ENCODE measurements at places on chromosomes 3 and 15.
A peak's percentile ranks its signal among the peaks of the same experiment; 100 is the strongest.

DNA sequence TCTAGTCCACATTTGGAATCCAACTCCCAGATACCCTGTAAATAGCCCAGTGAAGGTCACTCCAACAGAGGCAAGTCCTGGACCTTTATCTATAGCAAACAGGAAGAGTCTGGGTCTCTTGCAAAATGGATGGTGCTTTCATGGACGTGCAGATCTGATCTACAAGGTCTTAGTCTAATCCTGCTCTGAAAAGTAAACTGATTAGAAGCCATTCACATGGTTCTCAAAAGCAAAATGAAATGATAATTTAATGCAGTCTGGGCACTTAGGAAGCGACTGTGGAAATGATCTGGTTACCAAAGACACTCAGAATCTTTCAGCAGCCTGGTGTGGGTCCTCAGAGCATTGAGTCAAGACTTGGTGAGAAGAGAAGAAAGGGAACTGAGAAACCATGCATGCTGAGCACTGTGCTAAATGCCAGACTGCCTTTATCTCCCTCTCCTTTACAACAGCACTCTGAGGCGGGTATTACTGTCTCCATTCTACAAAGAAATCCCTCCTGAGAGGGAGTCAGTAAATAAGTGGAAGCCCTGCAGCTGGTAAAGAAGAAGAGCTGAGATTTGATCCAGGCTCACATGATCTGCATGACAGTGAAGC lies 29.0 kb downstream of the AQP9 start:
- no peak for DNase-seq

GRCh38 chr3:74328435-74328834 lies 286.0 kb downstream of the CNTN3 start:
- DNase-seq, result peak; percentile 0

DNA sequence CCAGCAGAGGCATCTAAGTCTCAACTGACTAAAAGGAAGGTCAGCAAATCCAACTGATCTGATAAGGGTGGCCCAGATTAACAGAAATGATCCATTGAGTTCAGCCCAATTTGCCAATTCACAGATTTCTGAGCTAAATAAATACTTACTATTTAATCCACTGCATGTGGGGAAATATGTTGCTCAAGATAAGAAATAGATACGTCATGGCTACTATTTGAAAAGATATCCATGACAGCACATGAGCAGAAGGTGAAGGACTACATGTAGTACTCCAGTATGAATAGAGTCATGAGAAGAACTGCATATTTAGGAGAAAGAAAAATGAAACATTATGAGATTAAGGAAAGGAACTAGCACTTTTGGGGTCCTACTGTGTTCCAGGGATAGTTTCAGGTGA lies 332.4 kb downstream of the ARPP21 start:
- no peak for DNase-seq

GRCh38 chr3:69650066-69650419 lies 89.2 kb upstream of the MITF start:
- no peak for DNase-seq

- DNase-seq, result no peak
These were observed 236.9 kb upstream of the BHLHE40 start for GRCh38 chr3:4742359-4742758.

GRCh38 chr15:39592500-39592899 lies 11.6 kb downstream of the THBS1 start:
- DNase-seq, result peak; percentile 33

GRCh38 chr15:64938192-64938591 lies 26.5 kb downstream of the ANKDD1A start:
- peak; percentile 93 for DNase-seq

- DNase-seq, result no peak
These were observed 976.0 kb downstream of the ROBO1 start for GRCh38 chr3:78791753-78792152.

DNA sequence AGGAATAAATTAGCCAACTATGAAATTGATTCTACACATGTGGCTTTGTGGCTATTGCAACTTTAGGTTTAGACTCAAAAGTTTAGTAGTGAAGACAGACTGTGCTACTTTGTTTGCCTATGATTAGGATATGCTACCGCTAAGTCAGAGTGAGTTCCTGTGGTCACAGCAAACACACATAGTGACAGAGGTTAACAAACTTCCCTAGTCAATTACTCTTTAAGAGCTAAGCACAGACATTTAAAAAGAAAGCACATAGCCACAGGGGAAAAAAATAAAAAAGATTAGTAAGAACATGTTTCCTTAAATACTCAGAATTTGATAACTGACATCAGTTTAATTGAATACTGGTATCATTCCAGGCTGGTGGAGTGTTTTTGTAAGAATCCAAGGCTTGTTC lies 207.1 kb downstream of the GBE1 start:
- no peak for DNase-seq

DNA sequence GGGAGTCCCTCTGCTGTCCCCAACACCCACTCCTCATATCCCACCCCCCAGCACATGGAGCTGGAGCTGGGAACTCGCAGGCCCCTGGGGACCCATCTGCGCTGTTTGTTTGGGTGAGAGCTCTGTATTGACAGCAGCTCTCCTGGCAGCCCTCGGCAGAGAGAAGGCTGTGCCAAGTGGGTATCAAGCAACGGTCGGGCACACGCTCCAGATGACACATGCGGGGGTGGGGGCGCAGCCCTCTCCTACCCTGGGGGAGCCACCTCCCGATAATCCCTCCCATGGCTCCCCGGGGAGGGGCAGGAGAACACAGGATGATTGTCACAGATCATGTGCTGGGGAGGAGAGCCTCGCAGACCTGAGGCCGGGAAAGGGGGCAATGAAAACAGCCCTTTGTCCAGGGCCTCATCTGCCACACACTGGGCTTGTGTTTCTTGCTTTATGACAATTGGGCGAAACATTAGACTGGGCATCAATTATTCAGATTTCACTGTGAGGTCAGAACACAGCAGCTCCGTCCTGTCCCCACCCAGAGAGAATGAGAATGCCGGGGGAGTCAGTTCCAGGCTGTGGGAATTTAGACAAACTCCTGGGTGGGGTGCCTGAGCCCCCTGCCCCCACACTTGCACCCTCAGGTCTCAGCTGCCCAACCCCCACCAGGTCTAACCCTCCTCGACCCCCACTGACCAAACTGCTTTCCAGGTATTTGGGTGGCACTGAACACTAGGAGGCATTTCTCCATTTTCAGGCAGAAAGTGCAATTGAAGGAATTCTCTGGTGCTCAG lies 46.4 kb upstream of the KLF13 start:
- no peak for DNase-seq

- DNase-seq, result peak; percentile 47
These were observed 311.4 kb downstream of the TBC1D5 start for GRCh38 chr3:17431004-17431403.

DNA sequence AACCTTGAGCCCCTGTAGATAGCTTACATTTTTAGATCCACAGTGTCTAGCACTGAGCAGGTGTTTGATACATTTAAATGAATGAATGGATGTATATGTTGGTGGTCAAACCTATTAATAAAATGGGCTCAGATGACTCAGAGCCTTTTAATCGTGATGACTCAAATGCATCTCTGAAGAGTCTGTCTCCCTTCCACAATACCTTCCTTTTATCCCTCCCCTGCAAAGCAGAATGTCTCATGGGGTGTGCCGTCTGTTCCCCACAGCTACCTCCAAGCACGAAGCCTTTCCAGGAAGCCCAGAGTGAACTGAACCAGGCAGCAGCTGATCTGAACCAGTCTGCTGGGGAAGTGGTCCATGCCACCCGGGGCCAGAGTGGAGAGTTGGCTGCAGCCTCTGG lies 303.5 kb upstream of the TPM1 start:
- no peak for DNase-seq

DNA sequence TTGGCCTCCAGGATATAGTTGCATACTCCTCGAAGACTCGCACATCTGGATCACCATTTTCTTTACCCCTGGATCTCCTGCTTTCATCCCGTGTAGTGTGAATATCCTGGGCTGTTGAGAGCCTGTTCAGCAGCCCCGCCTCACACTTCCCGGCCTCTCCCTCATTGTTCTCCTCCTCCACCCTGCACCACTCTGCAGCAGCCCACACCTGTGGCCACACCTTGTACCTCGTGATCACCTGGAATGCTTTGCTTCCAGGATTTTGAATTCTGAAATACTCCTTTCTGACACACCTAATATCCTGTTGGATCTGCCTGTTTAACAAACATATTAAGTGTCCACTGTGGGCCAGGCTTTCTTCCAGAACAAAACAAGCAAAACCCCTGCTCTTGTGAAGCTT lies 14.4 kb downstream of the ABHD17C start:
- peak; percentile 11 for DNase-seq

- peak; percentile 50 for DNase-seq
These were observed 5.9 kb upstream of the GP9 start for GRCh38 chr3:129054605-129055104.

DNA sequence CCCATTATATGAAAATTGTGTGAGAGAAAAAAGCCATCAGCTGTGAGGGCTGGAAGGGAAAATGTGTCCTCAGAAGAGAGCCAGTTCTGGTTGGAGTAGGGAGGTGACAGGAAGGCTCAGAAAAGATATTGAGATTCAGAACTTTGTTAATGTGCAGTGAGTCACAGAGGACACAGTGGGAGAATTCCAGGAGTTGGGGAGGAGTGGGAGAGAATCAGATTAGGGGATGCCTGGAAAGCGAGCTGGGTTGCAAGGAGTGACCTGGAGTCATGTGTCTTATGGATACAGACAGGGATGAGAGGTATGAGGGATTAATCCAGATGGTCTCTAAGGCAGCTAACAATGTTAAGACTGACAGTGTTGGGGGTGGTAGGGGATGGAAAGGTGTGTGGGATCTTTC lies 67.5 kb downstream of the CHST2 start:
- no peak for DNase-seq

GRCh38 chr15:62428851-62429598 lies 263.9 kb upstream of the C2CD4B start:
- no peak for DNase-seq

- no peak for DNase-seq
These were observed 3.2 kb upstream of the RPUSD3 start for GRCh38 chr3:9846931-9847488.

DNA sequence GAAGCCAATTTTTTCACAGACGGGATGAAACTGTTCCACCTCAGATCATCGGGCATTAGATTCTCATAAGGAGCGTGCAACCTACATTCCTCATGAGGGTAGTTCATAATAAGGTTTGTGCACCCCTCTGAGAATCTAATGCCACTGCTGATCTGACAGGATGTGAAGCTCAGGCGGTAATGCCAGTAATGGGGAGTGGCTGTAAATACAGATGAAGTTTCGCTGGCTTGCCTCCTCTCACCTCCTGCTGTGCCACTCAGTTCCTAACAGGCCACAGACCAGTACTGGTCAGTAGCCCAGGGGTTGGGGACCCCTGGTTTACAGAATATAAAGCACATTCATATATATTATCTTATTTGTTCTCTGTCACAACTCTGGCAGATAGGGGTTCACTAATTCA lies 2.1 kb upstream of the LIMD1 start:
- no peak for DNase-seq

GRCh38 chr15:88399021-88399685 lies 68.0 kb downstream of the MRPL46 start:
- no peak for DNase-seq

GRCh38 chr3:46228260-46229242 lies 13.7 kb upstream of the CCR3 start:
- no peak for DNase-seq

GRCh38 chr15:90701048-90701447 lies 16.1 kb upstream of the BLM start:
- DNase-seq, result no peak

GRCh38 chr3:12948891-12949711 lies 107.7 kb upstream of the RPL32 start:
- no peak for DNase-seq

GRCh38 chr3:156997351-156997750 lies 162.6 kb downstream of the CCNL1 start:
- DNase-seq, result no peak

DNA sequence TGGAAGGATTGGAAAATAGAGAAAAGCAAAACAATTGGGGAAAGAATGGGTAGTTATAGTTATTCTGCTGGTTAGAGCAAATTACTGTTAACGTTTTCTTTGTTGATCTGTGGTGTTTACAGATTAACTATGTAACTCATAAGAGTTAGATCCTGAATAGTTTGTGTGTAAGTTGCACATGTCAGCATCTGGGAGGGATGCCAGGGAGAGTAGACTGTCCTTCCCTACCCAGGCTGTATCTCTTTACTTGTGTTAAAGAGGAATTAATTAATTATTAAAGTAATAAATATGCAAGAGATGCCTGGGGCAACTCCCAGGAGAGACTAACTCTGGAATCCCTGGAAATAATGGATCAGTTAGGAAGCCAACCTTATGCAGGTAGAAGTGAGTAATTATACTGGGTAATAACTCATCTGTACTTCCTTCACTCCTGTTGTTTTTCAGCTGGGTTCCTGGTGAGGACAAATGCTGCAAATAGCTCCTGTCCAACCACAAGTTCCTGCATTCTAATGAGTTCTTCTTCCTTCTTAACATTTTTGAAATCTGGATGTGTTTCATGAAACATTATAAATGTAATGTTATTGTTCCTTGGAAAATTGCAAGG lies 18.9 kb downstream of the GHRL start:
- DNase-seq, result no peak

DNA sequence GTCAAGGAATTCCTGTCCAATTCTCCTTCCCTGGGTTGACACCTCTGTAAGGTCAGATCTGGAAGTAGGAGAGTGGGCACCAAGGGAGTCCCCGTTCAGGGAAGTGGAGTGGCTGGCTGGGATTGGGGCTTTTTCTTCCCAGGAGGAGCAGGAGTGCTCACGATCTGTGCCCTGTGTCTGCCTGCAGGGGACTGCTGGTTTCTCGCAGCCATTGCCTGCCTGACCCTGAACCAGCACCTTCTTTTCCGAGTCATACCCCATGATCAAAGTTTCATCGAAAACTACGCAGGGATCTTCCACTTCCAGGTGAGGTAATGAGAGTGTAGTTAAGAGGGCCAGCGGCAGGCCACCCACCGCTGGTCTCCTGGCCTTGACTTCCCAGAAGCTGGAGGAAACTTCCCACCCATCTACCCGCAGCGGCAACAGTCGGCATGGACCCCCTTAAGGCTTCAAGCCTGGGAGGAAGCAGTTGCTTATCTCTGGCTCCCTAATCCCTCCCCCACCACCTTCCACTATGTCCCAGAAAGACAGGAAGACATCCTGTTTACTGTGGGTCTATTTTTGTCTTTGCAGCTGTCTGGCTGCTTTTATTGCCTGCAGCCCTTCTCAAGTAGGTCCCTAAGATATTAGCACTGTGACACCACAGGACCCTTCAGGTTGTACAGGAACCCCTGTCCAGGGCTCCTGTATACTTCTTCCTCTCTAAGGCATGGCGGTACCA lies 26.8 kb downstream of the CAPN3 start:
- no peak for DNase-seq

GRCh38 chr3:44289882-44290462 lies 48.3 kb downstream of the TOPAZ1 start:
- peak; percentile 46 for DNase-seq

- no peak for DNase-seq
These were observed 16.0 kb downstream of the ACTR8 start for GRCh38 chr3:53865732-53866499.

All from DMS53 (cell line).